ENCODE measurements at places on chromosomes 7 and 10. TPM values are rescaled to one million over a fixed set of nuclear protein-coding genes. Genes with fewer than 3 reads are reported as not detected.

MYL7 gene
- total RNA-seq = not detected

C10orf67 gene
- 0.21 TPM for total RNA-seq

DNA sequence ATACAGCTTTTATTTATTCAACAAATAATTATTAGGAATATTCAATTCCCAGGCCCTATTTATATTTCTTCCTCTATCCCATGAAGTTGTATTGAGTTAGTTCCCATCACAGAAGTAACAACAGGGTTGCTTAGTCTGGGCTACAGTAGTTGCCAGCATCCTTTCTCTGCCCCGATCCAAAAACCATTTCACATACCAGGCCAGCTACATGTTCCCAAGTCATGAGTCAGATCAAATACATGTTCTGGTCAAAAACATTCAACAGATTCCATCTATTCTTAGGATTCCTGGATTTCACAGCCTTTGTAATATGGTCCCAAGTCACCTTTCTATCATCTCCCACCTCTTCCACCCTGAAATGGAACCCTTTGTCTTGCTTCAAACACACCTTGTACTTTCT is 91.6 kb downstream of the RAB11FIP2 start:
- H3K36me3 ChIP-seq = no peaks in the 10 kb centered on the region
- no peak for DNase-seq
- no peak overlapping the region for H3K27ac ChIP-seq
- peaks cover 6% of the 10 kb centered on the region for H3K4me1 ChIP-seq
- H3K27me3 ChIP-seq = no peaks in the 10 kb centered on the region

DNA sequence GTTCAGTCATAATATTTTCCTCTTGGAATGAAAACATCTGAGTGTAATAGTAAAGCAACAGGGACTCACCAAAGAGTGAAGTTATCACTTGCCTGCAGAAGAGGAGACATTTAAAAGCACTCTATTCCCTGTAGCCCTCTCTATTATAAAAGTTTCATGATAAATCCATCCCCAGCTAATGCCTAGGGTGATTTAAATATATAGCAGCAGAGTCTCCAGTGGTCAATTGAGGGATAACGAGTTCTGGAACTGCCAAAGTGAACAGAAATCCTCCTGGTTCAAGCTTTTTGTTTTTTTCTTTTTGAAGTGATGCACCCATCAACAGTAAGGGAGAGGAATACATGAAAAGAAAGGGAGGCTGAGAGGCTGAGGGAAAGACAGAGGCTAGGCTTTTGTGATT is 87.3 kb downstream of the EVX1 start:
- no peaks in the 10 kb centered on the region for H3K36me3 ChIP-seq
- no peak overlapping the region for H3K27ac ChIP-seq
- H3K27me3 ChIP-seq = no peaks in the 10 kb centered on the region
- DNase-seq = no peak
- no peaks in the 10 kb centered on the region for H3K4me1 ChIP-seq

Measured in MCF 10A (cell line).